Activated naive CD4-positive, alpha-beta T cell (primary cell): ENCODE measurements at places on chromosomes 4 and X.
A peak's percentile ranks its signal among the peaks of the same experiment; 100 is the strongest.

- no peak for DNase-seq
These were observed 103.2 kb downstream of the SRPX start for GRCh38 chrX:38117485-38117884.

DNA sequence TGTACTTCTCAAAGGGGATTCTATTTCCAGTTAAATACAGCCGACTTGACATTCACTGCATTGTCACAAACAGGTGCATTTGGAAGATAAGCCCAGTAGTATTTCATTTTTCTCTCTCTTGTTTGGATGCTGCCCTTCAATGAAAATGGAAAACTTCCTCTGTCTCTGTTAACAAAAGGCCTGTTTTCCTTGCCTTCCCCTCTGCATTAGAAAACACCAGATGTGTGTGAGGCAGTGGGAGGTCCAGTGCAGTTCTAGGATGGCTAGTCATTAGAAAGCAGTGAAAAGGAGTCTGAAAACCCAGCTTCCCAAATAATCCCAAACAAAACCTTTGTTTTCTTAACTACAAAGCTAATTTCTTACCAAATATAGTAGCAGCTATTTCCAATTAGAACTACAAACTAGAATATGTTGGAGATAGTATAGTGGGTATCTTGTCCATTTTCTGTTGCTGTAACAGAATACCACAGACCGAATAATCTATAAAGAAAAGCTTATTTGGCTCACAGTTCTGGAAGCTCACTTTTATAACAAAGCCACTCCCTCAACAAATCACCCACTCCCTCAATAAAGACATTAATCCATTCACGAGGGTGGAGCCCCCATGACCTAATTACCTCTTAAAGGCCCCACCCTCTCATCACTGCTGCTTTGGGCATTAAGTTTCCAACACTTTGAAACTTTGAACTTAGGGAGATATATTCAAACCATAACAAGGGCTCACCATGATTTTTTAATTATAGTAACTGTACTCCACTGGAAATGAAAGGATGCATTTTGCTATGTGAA, 452.1 kb upstream of the RPS6KA3 start:
- no peak for DNase-seq

- DNase-seq, result no peak
These were observed 25.8 kb downstream of the OTUD4 start for GRCh38 chr4:145154573-145154972.

- peak; percentile 3 for DNase-seq
These were observed 6.2 kb downstream of the PLAC8 start for GRCh38 chr4:83108101-83108861.

GRCh38 chr4:53785996-53786395, 194.7 kb upstream of the LNX1 start:
- no peak for DNase-seq

- no peak for DNase-seq
These were observed 67.0 kb downstream of the SEL1L3 start for GRCh38 chr4:25795566-25796454.

GRCh38 chrX:39688219-39688575, 409.6 kb downstream of the BCOR start:
- DNase-seq, result no peak

- DNase-seq, result no peak
These were observed 161.8 kb downstream of the SH3KBP1 start for GRCh38 chrX:19725641-19726040.

DNA sequence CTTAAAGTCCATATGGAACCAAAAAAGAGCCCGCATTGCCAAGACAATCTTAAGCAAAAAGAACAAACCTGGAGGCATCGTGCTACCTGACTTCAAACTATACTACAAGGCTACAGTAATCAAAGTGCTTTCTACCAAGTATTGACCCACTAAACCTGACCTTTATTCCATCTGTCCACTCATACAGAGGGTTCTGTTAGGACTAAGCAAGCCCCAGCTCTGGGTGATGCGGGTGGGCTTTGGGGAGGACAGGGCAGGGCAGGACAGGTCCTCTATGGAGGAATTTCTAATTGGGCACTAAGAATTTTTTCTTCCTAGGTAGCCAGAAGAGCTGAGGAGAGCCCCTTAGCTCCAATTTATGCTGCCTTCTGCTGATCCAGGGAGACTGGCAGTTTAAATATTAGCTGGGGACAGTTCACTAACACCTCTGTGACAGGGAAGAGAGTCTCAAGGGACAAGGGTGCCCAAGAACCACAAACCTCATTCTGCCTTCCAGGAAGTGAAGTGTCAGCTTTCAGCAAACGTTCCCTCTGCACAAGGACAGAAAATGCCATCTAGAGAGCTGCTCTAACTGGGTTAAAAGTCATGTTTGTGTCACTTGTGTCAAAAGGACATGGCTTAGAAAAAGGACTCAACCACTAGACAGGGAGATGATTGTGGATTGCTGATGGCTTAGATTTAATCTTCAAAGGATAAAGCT, 143.2 kb downstream of the KIT start:
- DNase-seq, result no peak

- DNase-seq, result no peak
These were observed 110.8 kb upstream of the NOCT start for GRCh38 chr4:138904793-138905192.

DNA sequence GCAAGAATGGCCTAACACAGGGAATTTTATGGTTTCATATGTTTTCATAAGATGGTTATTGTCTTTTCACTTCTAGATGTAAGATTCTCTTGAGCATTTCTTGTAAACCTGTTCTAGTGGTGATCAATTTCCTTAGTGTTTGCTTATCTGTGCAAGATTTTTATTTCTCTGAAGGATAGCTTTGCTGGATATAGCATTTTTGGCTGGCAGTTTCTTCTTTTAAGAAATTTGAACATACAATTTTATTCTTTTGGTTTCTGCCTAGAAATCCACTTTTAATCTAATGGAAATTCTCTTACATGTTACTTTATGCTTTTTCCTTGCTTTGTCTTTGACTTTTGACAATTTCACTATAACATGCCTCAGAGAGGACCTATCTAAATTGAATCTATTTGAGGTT, 276.5 kb upstream of the SFRP2 start:
- DNase-seq, result no peak

GRCh38 chr4:96916711-96917110, 1076.8 kb downstream of the PDHA2 start:
- DNase-seq, result no peak

DNA sequence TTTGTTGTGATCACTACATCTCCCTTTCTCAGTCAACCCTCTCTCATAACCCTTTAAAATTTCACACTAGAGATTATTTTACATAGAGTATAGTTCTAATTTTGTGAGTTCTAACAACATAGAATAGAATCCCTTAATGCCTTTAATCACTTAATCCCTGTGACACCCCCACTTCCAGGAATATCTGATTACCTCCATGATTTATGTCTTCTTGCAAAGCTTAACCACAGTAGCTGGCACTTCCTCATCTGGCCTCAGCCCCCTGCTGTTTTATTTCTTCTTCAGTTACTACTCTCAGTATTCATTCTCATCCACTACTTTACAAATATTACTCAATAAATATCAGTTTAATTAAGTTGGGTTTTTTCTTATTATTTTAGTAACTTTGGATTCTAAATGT, 340.9 kb downstream of the CENPC start:
- no peak for DNase-seq

DNA sequence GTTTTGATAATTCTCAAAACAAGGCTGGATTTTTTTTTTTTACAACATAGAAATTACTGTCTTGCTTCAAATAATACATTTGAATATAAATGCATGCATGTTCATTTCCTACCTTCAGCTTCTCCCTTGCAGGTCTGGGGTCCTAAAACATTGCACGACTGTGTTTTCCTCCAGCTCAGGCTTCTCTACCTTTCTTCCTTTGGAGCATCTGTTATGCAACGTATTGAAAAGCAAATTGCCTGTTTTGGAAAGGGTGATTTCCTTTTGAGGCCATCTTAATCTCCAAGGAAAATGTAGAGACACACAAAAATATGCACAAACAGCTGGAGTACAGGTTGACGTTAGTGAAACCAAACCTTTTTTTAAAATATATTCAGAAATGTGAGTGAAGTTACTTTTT, 115.6 kb upstream of the TLL1 start:
- DNase-seq, result no peak

DNA sequence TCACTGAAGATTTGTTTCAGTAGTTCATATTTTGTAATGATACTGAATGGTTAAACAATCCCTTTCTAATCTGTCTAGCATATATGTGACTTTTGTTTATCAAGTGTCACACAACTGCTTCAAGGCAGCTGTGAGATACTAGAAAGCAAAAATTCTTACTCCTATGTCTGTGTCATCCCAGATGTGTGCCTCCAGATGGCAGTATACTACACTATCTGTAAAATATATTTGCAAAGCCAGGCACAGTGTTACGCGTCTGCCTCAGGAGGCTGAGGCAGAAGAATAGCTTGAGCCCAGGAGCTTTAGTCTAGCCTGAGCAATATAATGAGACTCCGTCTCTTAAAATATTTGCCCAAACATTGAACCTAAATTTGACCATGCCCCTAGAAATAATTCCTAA, 4.0 kb downstream of the NUDT10 start:
- DNase-seq, result no peak

- no peak for DNase-seq
These were observed 304.9 kb downstream of the DHX15 start for GRCh38 chr4:24279469-24279868.

DNA sequence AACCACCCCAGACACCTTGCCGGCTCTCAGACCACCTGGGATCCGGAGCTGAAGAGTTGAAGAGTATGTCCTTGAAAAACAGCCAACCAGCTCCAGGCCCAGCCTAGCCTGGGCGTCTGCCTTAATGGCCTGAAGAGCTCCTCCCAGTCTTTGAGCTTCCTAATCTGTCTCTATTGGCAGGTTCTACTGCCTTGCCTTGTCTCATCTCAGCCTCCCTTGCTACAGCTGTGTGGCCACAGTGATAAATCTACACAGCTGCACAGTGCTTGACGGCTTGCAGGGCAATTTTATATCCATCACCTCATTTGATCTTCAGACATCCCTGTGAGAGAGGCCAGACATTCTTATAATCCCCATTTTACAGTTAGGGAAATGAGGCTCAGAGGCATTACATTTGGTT, 19.9 kb downstream of the AWAT2 start:
- no peak for DNase-seq

DNA sequence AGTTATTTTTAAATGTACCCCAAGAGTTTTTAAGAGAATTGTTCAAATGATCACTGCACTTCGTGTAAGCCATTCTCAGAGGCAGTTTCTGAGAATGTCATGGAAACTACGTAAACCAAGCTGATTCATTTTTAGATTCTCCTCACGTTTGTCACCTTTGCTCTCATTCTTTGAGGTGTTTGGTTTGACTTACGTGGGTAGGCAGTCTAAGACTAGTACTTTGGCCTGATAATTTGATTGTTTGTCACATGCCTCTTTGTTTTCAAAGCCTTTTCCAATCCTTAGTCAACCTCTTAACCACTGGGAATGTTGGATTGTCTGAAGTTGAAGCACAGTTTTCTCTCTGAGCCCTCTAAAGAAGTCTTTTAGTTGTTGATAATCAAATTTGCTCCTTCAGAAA, 10.5 kb downstream of the SEPTIN11 start:
- no peak for DNase-seq

DNA sequence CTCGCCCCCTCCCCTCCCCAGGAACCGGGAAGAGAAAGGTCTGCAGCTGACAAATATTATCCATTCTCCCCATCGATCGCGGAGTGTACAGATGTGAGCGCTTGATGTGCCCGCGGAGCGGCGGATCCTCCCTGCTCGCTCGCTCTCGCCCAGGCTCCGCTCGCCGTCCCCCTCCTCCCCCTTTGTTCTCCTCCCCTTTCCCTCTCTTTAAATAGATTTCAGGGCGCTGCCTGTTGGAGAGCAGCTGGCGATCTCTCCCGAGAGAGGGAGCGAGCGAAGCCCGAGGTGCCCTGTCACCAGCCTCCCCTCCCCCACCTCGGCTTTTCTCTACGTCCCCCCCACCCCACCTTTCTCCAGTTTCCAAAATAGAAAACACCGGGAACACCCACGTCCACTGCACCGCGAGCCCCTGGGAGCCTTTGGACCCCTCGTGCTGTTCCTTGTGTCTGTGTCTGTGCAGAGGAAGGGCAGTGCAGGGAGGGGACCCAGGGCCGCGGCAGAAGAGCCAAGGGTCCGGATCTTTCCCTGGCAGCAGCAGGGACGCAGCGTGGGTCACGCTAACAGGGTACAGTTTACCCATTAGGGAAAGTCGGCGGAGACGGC, 56.6 kb upstream of the BCOR start:
- DNase-seq, result no peak
